Activated T-cell treated with anti-CD3 and anti-CD28 coated beads for 1 hour (primary cell): ENCODE measurements at places on chromosomes 12 and 14.

GRCh38 chr14:100526632-100527031, 60.6 kb downstream of the BEGAIN start:
- no peak for DNase-seq

DNA sequence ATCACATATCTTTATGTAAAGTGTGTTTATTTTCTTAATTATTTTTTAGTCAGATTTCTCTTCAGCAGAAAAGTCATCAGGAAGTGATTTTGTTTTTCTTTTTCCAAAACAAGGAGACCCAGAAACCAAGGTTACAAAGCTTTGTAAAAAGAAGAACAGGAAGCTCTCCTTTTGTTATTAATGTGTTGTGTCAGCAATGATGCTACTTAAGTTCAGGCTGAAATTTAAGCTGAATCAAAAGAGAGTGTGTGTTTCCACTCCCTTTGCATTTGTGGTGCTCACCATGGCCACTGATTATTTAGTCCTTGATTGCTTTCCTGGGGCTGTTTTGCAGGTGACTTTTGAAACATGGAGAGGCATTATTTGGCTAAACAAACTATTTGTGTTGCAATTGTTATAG, 155.3 kb upstream of the ATP2B1 start:
- no peak for DNase-seq

DNA sequence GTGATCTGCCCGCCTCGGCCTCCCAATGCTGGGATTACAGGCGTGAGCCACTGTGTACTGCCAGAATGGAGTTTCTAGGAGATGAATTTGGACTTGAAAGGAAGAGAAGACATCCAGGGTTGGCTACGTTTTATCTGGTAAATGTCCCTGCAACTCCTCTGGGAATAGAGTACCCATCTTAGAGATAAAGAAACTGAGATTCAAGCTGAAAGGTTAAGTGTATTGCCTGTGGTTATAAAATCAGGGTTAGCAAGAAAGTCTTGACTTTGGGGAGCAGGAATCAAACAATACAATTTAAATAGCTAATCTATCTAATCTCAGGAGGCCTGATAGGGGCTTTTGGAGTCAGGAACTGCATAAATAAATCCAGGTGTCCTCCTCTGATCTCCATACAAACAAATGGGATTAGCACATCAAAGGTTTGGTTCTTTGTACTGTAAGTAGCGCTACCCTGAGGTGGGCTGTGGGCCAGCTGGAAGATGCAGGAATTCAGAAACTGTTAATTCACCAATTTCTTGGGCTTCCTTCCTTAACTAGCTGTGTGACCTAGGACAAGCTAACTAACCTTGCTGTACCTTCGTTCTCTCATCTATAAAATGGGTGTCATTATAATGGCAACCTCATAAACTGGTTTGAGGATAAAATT, 45.1 kb downstream of the TBX3 start:
- DNase-seq, result no peak

GRCh38 chr12:120356567-120357030, 12.4 kb downstream of the MSI1 start:
- DNase-seq, result peak; percentile 65

- no peak for DNase-seq
Measured at GRCh38 chr14:60079723-60080122, 12.0 kb upstream of the PCNX4 start.

DNA sequence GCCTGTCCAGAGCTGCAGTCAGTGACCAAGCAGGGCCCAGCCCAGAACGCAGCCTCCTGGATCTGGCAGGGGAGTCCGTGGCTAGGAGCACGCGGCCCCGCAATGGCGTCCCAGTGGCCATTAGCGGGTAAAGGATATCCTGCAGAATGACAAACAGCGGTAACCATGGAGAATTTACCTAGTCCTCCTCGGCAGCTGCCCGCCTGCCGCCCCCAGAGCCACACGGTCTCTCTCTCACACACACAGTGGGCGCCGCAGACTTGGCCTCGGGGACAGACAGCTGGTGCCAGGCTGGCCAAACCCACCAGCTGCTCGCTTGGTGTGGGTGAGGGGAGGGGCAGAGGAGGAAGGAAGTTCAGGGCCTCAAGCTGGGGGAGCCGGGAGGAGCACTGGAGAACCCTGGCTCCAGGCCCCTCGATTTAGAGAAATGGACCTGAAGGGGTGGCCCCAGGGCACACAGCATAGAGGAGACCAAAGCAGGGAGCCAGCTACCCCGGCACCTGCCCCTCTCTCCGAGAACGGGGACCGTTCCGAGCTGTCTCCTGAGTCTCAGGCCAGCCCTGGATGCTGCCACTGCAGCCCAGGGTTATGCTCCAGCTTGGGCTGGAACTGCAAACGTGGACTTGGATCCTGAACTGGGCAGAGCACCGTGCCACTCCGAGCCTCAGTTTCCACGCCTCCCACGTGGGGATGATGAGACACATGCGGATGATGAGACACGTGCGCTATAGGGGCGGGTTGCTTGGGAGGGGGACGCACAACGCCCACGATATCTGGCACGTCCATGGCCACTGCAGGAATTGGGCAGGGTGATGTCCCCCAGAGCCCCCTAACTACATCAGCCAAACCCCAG, 3.4 kb downstream of the CDK2AP1 start:
- no peak for DNase-seq
